ENCODE measurements at places on chromosomes 12 and 14. TPM values are rescaled to one million over a fixed set of nuclear protein-coding genes. Genes with fewer than 3 reads are reported as not detected.

Gene PRKCH
- 48.2 TPM for total RNA-seq

- ATAC-seq, result no peak
These were observed 21.1 kb downstream of the CHGA start for GRCh38 chr14:92943855-92944570.

Gene CDK2
- 20.5 TPM for total RNA-seq

Gene SPX
- total RNA-seq, result 0.08 TPM

GRCh38 chr14:100586403-100587085 lies 673 bp downstream of the BEGAIN start:
- peak; percentile 66 for ATAC-seq

GRCh38 chr12:130199581-130200390 lies 37.5 kb downstream of the FZD10 start:
- no peak for ATAC-seq

DNA sequence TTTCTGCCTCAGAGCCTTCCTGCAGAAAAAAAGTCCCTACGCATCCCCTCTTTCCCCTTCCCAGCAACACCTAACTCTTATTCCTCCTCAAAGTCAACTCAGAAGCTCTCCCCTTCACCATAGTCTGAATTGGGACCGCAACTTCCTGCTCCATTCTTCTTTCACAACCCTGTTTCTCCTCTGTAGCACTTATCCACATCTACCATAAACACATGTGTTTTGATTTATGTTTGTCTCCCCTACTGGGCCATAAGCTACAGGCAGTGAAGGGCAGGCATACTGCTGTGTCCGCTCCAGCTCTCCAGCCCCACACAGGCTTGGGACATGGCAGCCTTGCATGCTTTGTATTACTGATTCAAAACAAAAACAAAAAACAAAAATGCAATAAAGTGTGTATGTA lies 5.9 kb downstream of the SDR9C7 start:
- no peak for ATAC-seq

DNA sequence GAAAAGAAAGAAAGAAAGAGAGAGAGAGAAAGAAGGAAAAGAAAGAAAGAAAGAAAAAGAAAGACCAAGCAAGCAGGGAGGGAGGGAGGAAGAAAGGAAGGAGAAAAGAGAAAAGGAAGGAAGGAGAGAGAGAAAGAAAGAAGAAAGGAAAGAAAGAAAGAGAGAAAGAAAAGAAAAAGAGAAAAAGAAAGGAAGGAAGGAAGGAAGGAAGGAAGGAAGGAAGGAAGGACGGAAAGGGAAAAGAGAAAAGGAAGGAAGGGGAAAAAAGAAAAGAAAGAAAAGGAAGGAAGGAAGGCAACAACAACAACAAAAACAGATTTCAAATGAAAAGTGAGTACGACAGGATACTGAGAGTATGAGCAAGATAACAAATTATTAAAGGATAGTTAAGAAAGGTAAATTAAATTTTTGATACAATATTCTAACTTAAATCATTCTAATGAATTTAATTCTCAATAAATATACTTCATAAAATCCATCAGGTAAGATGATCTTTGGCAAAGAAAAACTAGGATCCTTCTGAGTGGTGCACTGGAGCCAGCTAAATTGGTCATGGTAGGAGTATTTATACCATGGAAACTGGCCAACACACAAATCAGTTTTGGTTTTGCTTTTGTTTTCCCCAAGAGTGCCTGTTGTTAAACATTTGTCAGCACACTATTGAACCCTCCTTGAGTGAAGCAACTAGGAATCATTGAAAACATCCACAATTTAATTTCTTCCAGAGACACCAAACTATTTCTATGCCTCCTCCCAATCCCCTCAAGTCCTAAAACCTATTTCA lies 56.1 kb upstream of the DYRK2 start:
- peak; percentile 41 for ATAC-seq
